ENCODE measurements at places on chromosomes 5 and 9. TPM values are rescaled to one million over a fixed set of nuclear protein-coding genes. Genes with fewer than 3 reads are reported as not detected.

The IFNK gene
- total RNA-seq: not detected

The PCDHA2 gene
- total RNA-seq: 3.3 TPM

The FBP2 gene
- total RNA-seq: 8.0 TPM

The POMT1 gene
- total RNA-seq: 60.6 TPM

The PCDHB16 gene
- 4.7 TPM for total RNA-seq

The GLDC gene
- total RNA-seq: 56.6 TPM

The SPATA31A3 gene
- total RNA-seq: not detected

The SLC30A5 gene
- 68.9 TPM for total RNA-seq

The ZNF454 gene
- 10.0 TPM for total RNA-seq

Data from spinal cord (tissue), 10 donors.